Muscle of arm (tissue), 14 donors: ENCODE measurements at places on chromosomes 3 and 15. TPM values are rescaled to one million over a fixed set of nuclear protein-coding genes. Genes with fewer than 3 reads are reported as not detected.

DNA sequence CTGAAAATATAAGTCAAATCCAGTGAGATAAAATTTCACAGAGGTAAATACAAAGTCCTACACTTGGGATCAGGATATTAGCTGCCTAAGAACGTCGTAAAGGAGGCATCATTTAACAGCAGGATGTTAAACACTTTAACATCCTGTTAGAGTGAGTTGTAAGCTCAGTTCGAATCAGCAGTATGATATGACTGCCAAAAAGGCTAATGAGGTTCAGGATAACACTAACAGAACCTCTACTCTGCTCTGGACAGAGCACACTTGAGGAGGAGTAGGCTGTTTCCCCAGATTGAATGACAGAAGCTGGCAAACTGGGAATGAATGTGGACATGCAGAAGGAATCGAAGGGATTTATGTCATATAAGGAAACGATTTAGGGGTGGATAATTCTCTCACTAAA lies 227.1 kb upstream of the CD96 start:
- no peak for DNase-seq

Gene CHMP2B
- polyA plus RNA-seq = 39.4 TPM

Gene CPLX3
- not detected for polyA plus RNA-seq

Gene C3orf20
- polyA plus RNA-seq = 0.18 TPM

Gene LRRC3B
- polyA plus RNA-seq = 15.7 TPM
